ENCODE measurements at places on chromosomes 5 and 9.

DNA sequence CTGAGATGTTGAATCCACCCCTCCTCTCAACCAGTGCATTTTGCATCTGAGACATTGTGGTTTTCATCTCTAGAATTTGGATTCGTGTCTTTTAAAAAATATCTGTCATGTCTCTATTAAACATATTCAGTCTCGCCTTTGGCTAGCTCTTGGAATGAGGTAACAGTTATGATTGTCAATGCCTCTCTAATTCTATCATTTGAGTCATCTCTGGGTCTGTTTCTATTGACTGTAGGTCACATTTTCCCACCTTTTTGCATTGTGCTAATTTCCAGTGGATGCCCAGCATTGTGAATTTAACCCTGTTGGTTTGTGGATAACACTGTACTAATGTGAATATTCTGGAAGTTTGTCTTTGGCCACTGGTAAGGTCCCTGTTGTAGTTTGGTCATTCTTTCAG, 8.4 kb upstream of the SLC6A3 start:
- DNase-seq, result no peak

DNA sequence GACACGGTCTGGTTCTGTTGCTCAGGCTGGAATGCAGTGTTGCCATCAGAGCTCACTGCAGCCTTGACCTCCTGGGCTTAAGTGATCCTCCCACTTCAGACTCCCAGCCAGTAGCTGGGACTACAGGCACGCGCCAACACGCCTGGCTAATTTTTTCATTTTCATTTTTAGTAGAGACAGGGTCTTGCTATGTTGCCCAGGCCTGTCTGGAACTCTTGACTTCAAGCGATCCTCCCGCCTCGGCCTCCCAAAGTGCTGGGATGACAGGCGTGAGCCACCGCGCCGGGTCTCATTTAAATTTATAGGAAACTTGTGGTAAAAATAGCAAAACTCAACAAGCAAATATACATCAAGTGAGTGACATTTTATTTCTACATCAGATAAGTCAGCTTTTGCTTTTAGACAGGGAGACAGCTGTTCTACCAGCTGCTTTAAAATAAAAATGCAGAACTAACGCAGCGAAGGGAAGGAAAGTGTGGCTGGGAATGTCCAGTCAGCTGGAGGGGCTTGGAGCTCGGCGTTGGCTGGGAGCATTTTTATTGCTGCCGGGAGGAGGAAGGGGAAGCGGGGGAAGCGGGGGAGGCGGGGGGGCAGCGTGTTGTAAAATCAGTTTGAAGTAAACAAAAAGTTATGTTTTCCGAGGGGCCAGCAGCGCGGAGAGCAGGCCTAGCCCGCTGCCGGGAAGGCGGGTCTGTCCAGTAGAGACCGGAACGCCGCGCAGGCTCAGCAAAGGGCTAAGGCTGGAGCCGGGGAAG, 707 bp upstream of the ZFYVE16 start:
- no peak for DNase-seq

GRCh38 chr9:136441191-136441680, 1.6 kb upstream of the INPP5E start:
- no peak for DNase-seq

DNA sequence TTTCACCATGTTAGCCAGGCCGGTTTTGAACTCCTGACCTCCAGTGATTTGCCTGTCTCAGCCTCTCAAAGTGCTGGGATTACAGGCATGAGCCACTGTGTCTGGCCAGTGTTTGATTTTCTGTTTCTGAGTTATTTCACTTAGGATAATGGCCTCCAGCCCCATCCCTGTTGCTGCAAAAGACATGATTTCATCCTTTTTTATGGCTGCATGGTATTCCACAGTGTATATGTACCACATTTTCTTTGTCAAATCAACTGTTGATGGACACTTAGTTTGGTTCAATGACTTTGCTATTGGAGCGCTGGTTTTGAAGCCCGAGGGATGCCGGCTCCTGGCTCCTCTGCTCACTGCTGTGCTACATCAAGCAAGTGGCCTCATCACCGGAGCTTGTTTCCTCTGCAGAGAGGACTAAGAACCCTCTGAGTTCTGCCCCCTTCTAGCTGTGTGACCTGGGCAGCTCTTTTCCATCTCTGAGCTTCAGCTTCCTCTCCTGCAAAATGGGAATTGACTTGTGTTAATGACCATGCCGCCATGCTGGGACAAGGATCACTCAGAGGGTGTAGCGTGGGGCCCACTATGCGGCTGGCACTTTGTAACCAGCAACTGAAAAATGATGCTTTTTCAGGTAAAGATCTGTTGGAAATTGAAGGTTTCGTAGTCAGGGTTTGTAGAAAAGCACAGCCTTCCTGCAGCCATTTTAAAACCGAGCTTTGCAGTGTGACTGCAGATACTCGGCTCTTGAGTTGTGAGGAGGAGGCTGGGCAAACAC, 4.6 kb upstream of the NEURL1B start:
- no peak for DNase-seq

GRCh38 chr5:19655627-19656026, 332.4 kb downstream of the CDH18 start:
- DNase-seq, result no peak
